ENCODE measurements at places on chromosomes 3 and 15.

DNA sequence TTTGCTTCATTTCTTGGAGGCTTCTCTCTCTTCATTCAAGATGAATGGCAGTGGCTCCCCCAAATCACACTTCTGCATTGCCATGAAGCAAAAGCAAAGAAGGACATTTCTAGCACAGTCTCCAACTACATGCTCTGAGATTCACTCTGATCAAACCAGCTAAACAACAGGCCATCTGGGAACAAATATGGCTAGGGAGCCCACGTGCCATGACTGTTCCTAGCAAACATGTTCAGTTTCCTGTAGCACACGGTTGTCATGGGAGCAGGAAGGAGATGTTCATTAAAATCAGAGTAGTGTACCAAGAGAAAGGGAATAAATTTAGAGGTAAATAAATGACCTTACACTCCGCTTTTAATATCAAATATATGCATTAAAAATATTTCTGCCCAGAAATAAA is 327.3 kb downstream of the GBE1 start:
- no peak for DNase-seq

DNA sequence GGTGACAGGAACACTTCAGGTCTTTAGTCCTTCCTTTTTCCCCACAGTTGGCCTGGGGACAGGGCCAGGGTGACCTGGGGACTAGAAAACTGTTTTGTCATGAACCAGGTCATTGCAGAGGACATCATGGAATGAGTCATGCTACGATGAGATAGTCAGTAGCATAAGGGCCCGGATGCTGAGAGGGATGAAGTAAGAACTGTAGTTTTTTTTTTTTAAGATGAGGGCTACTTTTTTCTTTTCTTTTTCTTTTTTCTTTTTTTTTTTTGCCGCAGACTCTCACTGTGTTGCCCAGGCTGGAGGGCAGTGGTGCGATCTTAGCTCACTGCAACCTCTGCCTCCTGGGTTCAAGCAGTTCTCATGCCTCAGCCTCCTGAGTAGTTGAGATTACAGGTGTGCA is 8.0 kb downstream of the MAP2K5 start:
- DNase-seq = no peak

DNA sequence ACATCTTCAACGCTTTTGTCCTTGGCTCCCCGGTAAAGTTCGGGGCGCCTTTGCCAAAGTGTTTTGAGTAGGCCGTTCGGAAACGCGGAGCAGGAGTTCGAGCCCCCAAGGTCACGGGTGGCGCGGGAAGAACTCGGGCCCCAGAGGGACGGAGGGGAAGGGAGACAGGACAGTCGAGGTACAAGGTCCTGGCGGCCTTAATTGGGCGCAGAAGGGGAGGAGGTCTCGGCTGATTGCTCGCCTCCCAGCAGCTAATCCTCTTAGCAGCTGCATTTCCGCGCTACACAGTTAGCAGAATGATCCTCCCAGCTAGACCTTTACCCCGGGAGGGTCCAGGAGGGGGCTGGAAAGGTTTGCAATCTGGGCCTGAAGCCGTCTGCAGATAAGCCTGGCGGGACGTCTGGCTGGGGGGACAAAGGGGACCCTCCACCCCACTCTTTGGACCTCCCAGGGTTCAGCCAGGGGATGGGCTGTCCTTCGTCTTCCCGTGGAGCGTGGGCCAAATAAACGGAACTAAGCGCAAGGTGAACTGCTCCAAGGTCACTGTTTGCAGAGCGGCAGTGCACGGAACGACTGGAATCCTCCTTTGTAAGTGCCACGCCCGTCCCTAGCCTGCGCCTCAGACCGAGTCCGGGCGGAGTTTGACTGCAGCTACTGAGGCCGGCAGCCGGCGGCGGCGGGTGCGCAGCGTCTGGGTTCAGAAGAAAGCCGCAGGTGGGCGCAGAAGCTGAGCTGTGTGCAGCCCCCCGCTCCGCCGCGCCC is 7.2 kb downstream of the EOMES start:
- no peak for DNase-seq

DNA sequence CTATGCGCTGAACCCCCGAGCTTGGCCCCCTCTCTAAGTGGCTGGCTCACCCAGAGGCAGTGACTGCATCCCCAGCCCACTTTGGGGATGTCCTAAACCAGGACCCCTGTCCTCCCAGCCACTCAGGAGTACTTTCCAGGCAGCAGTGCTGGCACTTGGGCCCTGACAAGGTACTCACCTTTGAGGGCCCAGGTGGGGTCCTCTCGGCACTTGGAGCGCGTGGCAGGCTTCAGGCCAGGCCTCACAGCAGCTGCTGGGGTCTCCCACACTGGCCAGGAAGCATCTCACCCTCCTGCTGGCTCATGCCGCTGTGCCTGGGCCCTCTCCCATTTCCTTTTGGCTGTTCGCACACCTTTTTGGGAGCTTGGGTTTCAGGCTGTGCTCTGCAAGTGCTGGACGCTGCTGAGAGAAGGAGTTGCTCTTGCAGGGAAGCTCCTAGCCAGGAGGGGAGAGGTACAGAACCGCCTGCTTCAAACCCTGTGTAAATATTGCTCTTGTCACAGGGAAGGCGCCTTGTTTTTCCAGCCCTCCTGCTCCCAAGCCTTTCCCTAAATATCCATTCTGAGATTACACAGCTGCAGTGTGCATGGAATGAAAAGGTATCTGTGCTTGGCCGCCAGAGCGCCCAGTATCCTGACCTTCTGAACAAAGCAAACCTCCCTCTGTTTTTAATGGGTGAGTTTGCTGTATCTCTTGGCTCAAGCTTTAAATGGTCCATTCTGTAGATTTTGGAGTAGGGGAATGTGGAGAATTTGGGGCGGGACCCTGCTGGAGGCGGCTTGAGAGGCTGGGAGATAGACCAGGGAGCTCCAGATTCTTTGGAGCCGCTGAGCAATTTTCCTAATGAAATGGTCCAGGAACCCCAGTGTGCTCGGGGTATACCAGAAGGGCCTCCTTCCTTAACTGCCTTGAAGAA is 45.6 kb downstream of the DNASE1L3 start:
- no peak for DNase-seq

DNA sequence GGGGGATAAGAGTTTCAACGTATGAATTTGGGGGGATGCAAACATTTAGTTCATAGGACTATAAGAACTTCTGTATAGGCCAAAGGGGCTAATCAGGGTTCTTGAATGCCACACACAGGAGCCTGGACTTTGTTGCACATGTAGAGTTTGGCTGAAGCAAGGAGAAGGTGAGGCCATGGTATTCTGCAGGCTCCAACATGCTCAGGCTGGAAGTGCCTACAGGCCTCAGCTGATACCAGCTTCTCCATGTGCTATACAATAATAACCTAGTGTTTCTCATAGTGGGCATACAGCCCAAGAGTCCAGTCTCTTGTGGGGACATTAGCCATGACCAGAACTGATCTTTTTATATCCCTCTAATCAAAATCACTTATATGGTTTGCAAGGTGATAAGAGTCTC is 399.7 kb upstream of the MCTP2 start:
- DNase-seq = no peak

GRCh38 chr3:66372681-66373350 is 128.0 kb downstream of the LRIG1 start:
- peak; percentile 22 for DNase-seq

GRCh38 chr3:38084334-38085310 is 45.6 kb downstream of the DLEC1 start:
- DNase-seq = no peak
